ENCODE measurements at places on chromosomes 11 and 22.

DNA sequence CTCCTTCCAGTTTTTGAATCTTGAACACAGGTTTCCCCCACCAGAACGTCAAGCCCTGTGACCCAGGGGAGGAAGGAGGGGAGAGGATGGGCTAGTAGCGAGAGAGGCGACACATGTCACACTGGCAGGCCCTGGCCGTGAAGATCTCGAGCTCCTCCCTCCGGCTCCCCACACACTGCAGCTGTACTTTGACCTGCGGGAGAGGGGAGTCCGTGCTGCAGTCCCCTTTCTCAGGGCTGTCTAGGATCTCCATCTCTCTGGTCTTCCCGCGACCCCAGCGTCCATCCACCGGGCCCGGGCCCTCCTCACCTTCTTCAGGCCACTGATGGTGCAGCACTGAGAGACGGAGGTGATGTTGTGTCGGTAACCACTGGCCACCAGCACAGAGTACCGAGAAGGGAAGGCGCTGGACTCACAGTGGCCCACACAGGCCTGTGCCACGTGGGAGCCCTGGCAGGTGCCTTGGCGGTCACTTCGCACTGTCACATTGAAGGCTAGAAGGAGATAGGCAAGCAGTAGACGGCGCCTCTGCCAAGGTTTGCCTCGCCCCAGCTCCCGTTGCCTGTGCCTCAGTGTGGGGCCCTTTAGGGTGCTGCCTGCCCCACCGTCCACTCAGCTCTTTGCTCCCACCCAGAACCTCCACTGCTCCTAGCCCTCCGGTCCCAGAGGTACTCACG, 873 bp downstream of the GPHA2 start:
- DNase-seq: no peak

- DNase-seq: no peak
Measured at GRCh38 chr22:44405661-44406060, 92.4 kb downstream of the RTL6 start.

- DNase-seq: no peak
Measured at GRCh38 chr11:88103337-88104206, 71.7 kb downstream of the RAB38 start.

DNA sequence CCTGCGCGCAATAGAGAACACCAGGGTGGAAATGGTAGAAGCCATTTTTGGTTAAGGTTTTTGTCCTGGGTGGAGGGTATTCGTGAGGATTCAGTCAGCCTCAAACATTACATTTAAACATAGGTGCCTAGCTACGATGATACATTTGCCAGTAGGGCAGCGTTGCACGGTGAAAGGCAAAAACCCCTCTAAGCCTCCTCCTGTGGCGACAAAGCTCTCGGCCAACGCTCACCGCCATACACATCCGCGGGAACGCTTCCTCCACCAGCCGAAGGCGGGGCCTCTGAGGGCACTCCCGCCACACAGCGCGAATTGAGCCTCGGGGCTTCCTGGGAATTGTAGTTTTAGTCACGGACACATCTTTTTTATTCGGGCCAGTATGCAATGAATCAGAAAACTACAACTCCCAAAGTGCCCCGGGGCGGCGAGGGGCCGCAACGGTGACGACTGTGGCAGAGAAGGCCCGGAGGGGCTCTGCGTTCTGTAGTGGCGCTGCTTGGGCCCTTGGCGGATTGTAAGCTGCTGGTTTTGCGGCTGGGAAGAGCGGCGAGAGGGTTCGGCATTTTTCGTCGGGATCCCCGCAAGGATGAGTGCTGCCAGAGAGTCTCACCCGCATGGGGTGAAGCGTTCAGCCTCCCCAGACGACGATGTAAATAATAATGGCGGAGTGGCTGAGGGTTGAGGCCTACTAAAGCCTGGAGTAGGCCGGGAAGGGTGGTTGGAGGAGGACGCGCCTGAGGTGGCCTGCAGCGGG, at the start of gene C11orf58:
C11orf58 (plus strand) TSS at position 455 of the 754 bp plus-strand sequence; CDS start at position 587, 132 bp downstream.
- peak; percentile 89 for DNase-seq

DNA sequence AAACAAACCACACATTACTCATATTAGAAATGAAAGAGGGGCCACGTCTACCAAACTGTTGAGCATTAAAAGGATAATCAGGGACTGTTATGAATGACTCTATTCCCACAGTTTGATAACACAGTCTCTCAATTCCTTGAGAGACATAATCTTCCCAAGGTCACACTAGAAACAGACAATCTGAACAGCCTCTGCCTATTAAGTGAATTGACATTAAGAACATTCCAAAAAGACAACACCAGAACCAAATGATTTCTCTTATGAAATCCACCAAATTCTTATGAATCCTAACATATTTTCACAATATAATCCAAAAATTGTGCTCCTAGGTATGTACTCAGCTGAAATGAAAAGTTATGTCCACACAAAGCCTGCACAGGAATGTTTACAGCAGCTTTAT, 4.6 kb downstream of the RFPL1 start:
- no peak for DNase-seq

GRCh38 chr11:72832301-72833082, 18.3 kb downstream of the ATG16L2 start:
- no peak for DNase-seq

DNA sequence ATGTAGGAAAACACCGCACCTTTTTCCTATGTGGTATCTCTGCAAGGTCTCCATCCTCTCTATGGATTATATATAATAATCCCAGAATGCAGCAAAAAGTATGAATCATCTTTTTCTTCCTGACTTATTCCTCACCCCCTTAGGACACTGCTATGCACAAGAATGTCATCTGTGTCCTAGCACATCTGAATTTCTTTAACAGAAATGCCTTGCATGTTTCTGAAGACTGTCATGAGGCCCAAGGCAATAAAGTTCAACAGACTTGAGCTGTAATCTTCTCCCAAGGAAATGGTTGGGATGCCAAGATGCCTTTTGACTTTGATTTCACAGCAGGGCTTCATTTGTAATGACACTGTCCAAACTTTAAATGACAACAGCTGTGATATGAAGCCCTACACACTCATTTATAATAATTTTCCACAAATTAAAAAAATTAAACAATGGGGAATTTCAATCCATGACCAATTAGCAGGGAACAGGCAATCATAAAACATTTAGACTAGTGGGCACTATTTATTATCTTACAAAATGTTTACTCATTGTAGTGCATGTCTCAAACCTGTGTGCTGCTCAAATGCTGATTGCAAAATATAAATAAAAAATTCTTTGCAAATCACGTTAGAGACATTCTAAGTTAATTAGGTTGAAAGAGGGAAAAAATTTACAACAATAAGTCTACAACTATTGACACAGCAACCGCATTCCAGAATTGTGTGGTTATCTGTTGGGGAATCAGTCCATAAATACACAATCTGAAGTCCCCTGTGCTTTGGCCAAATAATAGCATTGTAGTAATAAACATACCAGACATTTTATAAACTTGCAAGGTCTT, 242.3 kb downstream of the SWAP70 start:
- DNase-seq: no peak

GRCh38 chr11:23111527-23111926, 251.3 kb upstream of the CCDC179 start:
- no peak for DNase-seq

DNA sequence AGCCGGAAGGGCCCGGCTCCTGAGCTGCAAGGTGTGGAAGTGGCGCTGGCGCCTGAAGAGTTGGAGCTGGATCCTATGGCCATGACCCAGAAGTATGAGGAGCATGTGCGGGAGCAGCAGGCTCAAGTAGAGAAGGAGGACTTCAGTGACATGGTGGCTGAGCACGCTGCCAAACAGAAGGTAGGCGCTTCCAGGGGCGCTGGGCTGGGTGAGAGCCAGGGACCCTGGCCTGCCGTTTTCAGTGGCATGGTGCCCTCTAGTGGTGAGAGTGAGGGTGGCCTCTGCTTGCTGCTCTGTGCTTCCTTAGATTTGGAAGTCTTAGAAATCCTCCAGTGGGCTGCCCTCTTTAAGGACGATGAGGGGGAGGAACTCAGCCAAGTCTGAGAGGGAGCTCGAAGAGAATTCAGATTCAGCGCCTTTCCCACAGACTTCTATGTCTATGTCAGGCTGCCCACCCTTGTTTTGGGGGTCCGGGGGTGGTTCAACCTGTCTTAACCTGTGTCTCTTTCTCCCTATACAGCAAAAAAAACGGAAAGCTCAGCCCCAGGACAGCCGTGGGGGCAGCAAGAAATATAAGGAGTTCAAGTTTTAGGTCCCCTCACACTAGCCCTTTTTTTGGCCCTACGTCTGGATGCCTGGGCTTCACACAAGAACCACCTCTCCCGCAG, 1.8 kb upstream of the PACS1 start:
- DNase-seq: peak; percentile 51

DNA sequence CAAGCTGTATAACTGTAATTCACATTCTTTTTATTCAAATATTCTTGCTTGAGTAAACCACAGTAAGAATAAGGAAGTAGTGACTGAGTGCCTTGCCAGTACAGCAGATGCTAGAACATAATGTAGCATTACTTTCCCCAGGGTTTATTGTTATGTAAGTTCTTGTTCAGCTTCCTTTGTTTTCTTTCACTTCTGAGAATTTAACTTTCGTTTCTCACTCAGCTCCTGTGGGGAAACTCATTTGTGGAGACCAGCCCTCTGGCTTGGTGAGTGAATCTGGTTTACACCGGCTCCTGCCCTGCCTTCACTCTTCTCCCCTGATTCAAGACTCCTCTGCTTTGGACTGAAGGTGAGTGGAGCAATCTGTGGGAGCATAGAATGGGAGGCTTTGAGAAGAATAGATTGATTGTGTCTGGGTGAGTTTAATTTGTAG, at the start of gene TRIM22:
TRIM22 (plus strand) TSS at position 240 of the 433 bp plus-strand sequence. CDS start 6,443 bp downstream, outside the sequence.
- no peak for DNase-seq

DNA sequence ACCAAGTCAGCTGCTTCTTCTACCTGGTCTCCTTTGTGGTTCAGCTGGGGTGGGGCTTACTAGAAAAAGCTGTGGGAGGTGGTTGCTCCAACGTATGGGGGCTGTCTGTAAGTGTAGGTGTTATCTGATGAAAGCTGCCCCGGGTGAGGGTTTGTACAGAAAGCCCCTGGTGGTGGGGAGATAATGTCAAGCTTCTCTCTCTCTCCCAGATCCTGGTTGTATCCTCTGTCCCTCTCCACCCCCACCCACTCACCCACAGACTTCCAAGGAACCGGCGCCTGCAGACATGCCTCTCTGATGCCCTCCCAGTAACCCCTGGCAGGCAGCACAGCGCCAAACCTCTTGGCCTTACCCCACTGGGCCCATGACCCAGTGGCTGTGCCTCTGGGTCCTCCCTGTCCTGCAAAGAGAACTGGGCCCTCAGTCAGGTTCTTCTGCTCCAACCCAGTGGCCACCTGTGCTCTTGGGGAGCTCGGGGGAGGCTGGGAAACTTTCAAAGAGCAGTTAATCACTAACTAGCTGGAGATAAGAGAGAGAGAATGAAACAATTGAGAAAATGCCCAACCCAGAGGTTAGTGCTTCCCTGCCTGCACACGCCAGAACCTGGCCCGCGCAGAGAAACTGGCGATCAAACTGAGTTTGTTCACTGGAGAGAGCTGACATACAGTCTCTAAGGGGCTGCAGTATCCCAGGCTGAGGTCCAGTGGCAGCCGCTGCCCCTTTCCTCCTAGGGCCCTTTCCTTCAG, 20.4 kb upstream of the EHF start:
- no peak for DNase-seq

DNA sequence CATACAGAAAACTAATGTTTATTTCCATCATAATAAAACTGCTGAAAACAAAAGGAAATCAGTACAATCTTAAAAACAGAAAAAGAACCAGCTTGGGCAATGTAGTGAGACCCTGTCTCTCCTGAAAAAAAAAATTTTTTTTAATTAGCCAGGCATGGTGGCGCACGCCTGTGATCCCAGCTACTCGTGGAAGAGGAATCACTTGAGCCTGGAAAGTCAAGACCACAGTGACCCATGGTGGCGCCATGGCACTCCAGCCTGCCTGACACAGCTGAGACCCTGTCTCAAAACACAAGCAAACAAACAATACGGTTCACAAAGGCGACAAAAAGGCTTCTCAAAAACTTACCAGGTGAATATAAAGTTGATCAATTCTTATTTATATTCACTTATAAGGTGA, 289.7 kb downstream of the BRD1 start:
- no peak for DNase-seq

GRCh38 chr11:130408401-130408890, 20.0 kb downstream of the ADAMTS8 start:
- no peak for DNase-seq

- peak; percentile 2 for DNase-seq
Measured at GRCh38 chr22:17842386-17842785, 68.1 kb upstream of the BID start.

DNA sequence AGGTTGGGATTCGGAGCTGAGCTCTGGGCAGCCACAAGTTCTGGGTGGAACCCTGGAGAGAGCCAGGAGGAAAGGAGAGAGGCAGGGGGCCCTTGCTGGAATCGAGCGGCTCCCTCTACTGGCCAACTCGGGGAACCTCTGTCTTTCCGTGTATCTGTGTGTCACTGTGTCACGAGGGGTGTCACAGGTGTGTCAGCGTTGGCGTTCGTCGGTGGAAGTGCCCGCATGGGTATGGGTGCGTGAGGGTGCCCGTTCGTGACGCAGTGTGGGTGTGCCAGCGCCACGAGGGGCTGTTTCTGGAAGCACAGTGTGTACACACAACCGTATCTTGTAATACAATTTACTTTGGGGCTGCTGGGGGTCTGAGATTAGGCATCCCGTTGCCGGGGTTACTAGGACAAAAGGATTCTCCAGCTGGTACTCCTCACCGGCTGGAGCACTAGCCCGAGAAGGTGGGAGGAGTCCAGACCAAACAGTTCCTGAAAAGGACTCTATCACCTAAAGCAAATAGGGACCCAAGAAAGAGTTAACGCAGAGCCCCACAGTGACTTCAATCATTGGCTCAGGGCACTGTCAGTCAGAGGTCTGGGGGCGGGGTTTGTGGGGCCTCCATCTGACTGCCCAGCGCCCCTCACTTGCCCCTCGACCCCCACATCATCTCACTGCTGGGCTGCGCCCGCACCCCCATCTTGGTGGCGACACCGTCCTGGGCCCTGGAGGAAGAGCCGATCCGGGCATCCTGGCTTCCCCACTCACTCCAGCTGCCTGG, 2.6 kb upstream of the BCL9L start:
- DNase-seq: peak; percentile 89

- DNase-seq: no peak
Measured at GRCh38 chr11:12775955-12776354, 101.7 kb downstream of the TEAD1 start.

- DNase-seq: no peak
Measured at GRCh38 chr11:124080327-124081001, 34.8 kb upstream of the VWA5A start.

DNA sequence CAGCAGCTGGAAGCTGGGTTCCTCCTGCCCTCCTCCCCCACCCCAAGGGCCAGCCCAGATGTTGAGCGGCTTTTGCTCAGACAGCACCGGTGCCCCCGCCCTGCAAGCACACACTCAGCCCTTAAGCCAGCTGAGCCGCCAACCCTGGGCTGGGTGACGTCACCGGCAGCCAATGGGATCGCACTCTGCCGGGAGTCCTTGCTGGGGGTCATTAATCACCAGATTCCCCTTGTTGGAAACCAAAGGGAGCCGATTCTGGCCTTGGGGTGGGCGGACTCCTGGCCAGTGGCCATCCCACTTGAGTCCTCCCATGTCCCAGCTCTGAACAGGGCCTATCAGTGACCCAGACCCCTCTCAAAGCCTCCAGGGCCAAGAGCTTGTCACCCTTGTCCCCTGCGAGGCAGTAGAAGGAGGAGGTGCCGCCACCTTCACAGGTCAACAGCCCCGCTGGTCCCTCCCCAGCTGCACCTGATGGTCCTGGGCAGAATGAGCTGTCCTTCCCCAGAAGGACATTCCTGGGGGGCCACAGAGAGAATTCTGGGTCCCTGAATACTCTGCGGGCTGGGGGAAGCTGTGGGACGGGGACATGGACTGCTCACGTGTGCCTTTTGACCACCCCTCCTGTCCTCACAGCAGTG, 7.4 kb downstream of the DUSP8 start:
- DNase-seq: no peak
